Motor neuron (in vitro differentiated cells): ENCODE measurements at places on chromosomes 13 and 19.

DNA sequence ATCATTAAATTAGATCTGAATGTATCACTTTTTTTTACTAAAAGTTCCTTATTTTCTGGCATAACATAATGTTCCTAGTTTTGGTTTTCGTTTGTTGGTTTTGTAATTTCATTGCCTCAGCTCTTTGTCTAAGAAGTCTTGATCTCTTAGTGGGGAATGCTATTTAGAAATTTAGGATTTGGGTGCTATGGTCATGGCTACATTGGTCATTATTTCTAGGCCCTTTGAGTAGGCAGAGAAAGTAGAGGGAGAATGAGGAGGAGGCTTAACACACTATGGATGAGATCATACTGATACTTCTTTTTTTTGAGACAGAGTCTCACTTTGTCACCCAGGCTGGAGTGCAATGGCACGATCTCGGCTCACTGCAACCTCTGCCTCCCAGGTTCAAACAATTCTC, 41.8 kb downstream of the PIBF1 start:
- ATAC-seq: no peak

- ATAC-seq: no peak
Observed at GRCh38 chr13:44660050-44660449, 83.9 kb upstream of the TSC22D1 start.

GRCh38 chr19:50590191-50590590, 22.0 kb upstream of the LRRC4B start:
- no peak for ATAC-seq

GRCh38 chr13:48909056-48909389, 66.7 kb upstream of the FNDC3A start:
- no peak for ATAC-seq

- ATAC-seq: peak; percentile 53
Observed at GRCh38 chr13:50969691-50970090, 60.1 kb downstream of the RNASEH2B start.

DNA sequence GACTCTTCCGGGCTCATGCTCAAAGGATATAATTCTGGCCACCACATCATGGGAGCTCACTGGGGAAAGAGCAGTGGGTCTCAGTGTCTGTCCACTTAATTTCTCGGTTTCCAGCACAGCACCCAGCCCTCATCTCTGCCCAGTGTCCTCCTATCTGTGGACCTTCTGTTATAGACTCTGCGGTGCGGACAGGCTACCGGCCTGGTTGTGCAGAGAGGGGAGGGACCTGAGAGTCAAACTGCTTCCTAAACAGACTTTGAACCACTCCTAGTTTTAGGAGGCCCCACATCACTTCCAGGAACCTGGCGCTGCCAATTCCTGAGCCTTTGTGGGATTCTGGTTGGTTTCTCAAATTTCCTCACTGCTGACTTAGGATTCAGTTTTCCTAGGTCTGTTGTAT, 59.8 kb upstream of the MED4 start:
- no peak for ATAC-seq

- no peak for ATAC-seq
Observed at GRCh38 chr19:57512845-57513244, 13.1 kb downstream of the ZNF773 start.

- peak; percentile 9 for ATAC-seq
Observed at GRCh38 chr13:27372896-27373295, 51.5 kb upstream of the GTF3A start.

DNA sequence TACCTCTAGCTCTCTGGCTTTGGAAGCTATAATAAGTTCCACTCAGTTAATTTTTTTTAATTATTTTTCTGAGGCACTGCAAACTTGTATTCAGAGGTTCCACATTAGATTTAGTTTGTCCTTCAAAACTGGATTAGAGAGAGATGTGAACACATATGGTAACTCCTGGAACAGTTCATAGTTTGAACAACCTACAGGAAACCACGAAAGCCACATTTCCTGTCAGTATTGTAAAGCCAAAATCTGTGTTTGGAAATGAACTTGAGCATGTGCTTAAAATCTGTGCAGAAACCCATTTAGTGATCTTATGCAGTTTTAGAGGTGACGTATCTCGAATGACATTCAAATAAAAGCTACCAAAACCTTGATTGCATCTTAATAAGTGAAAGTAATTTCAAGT, 1952.0 kb downstream of the OLFM4 start:
- no peak for ATAC-seq

DNA sequence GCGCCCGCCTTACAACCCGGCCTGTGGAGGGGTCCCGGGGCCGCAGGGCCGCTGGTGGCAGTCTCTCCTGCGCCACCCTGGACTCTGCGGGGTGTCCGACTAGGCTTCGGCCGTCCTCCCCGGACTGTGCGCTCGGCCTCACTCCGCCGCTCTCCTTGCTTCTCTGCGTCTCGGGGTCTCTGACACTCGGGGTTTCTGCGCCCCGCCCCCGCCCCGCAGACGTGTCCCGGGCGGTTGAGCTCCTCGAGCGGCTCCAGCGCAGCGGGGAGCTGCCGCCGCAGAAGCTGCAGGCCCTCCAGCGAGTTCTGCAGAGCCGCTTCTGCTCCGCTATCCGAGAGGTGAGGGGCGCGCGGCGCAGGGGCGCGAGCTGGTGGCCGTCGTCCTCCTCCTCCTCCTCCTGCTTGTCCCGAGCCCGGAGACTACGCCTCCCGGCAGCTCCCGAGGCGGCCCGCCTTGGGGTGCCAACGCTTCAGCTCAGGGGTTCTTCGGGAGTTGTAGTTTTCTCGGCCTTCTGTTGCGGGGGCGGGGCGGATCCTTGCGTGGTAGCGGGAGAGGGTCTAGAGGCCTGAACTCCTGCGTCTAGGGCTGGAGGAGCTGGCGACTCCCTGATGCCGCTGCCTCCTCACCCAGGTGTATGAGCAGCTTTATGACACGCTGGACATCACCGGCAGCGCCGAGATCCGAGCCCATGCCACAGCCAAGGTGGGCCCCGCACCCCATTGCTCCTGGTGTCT, 627 bp downstream of the LIN7B start:
- ATAC-seq: peak; percentile 21

- ATAC-seq: no peak
Observed at GRCh38 chr13:80599765-80600164, 258.8 kb upstream of the SPRY2 start.

- no peak for ATAC-seq
Observed at GRCh38 chr13:20812890-20813289, 39.1 kb upstream of the EEF1AKMT1 start.

DNA sequence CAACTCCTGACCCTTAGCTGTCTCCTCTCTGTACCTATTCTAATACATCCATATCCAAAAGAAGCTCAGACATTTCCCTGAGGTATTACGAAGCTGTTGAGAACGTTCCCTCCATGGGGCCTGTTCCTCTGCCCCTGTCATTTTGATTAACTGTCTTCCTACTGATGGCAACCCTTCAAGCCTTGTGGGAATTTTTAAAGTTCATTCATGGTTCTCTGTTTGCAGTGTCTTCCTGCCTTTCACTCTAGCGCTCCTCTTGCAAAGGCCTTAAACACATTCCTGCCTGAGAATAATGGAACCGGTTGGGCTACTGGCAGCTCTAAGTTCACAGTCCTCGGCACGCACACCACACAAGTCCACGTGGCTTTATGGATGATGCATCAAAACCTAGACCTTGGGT, 66.1 kb downstream of the LHFPL6 start:
- peak; percentile 76 for ATAC-seq

DNA sequence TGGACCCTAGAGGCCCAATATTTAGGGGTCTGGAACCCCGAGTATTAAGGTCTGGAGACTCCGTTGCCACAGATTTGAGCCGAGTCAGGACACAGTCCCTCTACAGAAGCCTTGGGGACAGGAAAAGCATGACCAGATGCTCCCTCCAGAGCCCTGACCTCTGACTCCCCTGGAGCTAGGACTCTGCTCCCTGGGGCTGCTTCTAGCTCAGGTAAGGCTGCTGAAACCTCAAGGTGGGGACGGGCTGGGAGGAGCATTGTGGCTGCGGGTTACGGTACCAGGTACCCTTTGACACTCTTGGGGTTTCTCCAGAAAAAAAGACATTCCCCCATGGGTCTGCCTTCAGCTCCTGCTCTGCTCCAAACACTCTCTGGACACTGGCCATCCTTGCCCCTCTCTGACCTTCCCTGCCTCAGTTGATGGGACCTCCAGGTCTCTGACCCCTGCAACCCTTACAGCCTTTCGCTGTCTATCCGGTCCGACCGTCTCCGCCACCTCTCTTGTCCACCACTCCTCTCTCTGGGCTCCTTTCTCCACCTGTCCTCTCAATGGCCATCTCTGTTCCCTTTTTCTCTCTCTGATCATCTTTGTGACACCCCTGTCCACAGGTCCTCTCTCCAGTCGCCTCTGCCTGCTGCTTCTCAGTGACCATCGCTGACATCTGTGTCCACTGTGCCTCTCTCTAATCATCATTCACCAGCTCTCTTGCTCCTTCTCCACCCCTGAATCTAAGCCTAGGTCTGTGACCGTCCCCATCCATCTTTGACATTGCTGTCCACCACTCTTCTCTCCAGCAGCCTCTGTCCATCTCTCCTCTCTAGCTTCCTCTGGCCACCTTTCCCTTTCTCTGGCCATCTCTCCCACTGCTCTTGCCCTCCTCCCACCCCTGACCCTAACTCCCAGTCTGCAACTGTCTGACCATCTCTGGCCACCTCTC, 1.4 kb downstream of the LRFN3 start:
- ATAC-seq: no peak

- no peak for ATAC-seq
Observed at GRCh38 chr13:71714802-71715375, 152.1 kb downstream of the DACH1 start.

- no peak for ATAC-seq
Observed at GRCh38 chr13:112984501-112984900, 15.5 kb downstream of the MCF2L start.

GRCh38 chr19:15323496-15324235, 8.7 kb downstream of the BRD4 start:
- no peak for ATAC-seq

GRCh38 chr13:112193463-112194166, 126.7 kb downstream of the SOX1 start:
- ATAC-seq: no peak
